A549 treated with DMSO at 1 μM for 4 hours (cell line): ENCODE measurements at places on chromosomes 7 and 10. TPM values are rescaled to one million over a fixed set of nuclear protein-coding genes. Genes with fewer than 3 reads are reported as not detected.

Gene WEE2
- total RNA-seq, result not detected in 5 replicates

Gene CDK14
- 0.08 to 0.37 TPM (median 0.31 TPM) in 5 replicates for total RNA-seq

Gene ZFYVE27
- 23.0 to 27.7 TPM (median 25.1 TPM) in 5 replicates for total RNA-seq

Gene PDK4
- 3.7 to 5.6 TPM (median 5.0 TPM) in 5 replicates for total RNA-seq
